ENCODE measurements at places on chromosomes 6 and 20.

DNA sequence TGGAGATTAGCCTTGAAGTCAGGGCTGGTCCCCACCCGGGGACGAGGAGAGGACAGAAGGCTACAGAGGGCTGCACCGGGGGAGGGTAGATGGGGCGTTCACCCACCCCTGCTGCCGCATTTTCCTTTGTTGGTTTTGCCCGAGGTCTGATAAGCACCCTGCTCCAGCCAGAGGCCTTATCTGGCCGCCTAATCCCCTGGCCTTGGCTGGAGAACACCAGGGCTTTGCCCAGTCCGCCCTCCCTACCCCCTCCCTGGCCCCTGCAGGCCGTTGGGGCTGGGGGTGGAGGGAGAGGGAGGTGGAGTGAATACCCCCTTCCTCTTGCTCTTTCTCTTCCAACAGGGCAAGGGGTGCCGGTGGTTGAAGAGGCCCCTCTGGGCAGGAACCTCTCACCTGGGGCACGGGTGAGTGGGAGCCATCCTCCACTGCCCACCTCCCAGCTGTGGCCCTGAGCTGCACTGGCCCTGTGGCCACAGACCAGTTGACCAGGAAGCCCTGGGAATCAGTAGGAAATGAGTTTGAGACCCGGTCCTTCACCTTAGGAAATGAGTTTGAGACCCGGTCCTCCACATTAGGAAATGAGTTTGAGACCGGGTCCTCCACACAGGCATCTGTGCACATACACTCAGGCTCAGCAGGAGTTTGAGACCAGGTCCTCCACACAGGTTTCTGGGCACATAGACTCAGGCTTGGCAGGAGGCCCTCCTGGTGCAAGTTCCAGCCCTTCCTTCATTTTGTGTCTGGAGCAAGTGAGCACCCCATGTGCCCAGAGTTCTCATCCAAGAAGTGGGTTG lies 12.0 kb upstream of the GATA5 start:
- DNase-seq, result no peak

GRCh38 chr6:24517659-24518543 lies 23.1 kb downstream of the ALDH5A1 start:
- DNase-seq, result peak; percentile 40

DNA sequence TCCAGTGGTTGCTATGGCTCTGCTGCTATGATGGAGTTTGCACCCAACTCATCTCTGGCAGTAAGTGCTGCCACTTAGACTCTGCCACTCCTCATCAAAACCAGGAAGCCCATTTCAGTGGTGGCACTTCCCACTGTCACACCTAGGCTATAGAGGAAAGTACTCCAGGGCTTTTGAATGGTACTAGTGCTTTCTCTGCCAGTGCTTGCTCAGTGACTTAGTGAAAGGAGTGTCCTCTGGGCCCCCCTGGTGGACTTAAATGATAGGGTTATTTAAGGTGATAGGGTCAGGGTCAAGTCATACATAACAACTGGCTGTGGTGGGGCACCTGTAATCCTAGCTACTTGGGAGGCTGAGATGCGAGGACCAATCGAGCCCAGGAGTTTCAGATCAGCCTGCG lies 22.8 kb downstream of the FITM2 start:
- no peak for DNase-seq

GRCh38 chr6:74250161-74250818 lies 554.3 kb downstream of the CD109 start:
- no peak for DNase-seq

DNA sequence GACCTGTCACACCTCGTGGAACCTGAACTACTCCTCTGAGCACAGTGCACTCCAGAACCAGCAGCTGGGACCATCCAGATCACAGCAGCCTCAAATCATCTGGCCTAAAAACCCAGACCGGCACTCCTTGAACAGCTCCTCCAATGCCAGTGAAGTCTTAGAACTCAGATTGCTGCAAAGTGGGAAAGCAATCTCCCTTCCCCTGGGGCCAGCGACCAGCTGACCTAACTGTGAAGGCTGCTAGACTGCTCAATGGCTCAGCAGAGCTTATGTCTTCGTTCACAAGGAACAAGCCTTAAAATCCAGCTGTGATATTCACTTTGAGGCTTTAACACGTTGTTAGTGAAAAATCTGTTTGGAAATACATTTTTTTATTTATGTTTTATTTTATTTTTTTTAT lies 243.2 kb downstream of the ANKRD60 start:
- peak; percentile 66 for DNase-seq

DNA sequence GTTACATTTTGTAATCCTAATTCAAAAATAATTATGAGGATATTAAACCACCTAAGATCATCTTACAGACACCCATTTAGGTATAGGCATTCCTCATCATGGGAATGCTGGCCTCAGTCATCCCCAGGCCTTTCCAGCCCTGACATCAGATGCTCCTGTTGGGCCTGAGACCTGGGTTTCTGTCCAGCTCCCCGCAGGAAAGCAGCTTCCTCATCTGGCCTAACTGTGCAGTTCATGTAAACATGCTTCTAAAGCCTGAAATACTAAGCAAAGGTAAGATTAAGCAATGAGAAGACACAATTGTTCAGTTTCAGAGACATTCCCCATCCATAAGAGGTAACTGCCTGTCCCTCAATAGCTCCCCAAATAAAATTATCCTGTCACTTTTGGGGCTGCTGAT lies 19.0 kb downstream of the ETV7 start:
- no peak for DNase-seq

DNA sequence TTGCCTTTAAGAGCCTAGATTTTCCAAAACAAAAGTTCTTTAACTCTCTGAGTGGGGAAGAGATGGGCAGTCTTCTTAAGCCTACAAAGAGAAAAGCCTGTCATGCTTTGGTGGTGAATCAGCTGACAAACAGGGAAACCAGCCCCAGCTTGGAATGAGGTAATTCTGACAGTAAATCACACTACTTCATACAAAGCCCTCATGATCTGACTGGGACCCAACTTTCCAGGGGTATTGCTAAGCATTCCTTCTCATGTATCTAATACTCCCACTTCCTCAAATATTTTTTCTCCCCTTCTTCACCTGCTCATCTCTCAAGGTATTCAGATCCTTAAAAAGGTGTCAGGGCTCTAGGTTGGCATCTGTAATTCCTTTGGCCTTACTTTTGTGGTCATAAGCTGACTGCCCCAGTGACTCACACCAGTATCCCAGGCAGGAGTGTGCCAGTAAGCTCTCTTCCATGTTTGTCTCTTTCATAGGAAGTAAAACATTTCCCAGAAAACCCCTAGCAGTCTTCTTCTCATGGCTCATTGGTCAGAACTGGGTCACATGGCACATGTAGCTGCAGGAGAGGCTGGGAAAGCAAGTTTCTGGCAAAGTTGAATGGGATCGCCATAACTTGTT lies 15.0 kb upstream of the TBC1D22B start:
- DNase-seq, result peak; percentile 92

GRCh38 chr6:170182781-170183120 lies 108.1 kb downstream of the DLL1 start:
- DNase-seq, result no peak

DNA sequence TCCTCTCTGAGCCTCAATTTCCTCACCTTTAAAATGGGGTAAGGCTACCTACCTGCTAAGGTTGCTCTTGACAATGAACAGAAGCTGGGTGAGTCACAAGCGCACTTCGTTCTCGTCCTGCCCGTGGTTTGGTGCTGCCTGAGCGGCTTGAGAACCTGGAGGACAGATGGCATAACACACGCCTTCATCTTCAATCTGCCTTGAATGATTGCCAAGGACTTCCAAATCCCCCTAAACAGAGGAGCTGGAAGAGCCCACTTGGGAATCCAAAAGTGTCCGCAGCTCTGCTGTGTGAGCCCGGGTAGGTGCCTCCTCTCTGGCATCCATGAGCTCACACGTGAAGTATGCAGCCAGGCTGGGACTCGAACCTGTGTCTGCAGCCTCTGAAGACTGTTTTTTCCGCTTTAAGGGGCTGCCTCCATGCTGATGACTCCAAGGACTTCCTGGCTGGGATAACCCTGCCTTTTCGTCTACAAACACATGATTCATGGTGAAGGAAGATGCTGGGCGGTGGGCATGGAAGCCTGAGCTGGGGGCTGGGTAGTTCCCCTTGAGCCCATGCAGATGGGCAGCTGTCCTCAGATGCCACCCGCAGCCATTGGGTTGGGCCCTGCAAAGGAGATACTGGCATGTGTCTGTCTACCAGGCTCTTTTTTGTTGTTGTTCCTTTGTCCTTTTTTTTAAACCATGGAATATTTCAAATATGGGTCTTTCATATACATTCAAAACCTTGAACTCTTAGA lies 25.3 kb upstream of the CSNK2A1 start:
- DNase-seq, result peak; percentile 74
